ENCODE measurements at places on chromosomes 1 and 21.

DNA sequence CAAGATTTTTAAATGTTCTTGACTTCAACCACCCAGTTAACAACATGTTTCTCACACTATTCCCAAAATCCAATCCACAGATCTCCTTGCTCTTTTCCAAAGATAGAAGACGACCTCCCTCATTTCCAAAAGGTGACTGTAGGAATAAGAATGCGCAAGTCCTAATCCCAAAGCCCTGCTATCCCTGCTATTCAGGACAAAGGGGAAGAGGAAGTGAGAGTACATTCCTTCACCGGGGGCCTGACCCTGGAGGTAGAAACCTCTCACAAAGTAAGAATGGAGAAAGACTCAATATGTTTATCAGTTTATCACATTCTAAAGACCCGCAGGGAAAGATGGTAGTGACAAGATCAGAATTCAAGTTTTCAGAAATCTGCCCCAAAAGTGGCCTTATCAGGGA lies 55.7 kb downstream of the PLEKHA6 start:
- no peak for DNase-seq

GRCh38 chr1:25031966-25032667 lies 102.0 kb upstream of the RUNX3 start:
- no peak for DNase-seq

DNA sequence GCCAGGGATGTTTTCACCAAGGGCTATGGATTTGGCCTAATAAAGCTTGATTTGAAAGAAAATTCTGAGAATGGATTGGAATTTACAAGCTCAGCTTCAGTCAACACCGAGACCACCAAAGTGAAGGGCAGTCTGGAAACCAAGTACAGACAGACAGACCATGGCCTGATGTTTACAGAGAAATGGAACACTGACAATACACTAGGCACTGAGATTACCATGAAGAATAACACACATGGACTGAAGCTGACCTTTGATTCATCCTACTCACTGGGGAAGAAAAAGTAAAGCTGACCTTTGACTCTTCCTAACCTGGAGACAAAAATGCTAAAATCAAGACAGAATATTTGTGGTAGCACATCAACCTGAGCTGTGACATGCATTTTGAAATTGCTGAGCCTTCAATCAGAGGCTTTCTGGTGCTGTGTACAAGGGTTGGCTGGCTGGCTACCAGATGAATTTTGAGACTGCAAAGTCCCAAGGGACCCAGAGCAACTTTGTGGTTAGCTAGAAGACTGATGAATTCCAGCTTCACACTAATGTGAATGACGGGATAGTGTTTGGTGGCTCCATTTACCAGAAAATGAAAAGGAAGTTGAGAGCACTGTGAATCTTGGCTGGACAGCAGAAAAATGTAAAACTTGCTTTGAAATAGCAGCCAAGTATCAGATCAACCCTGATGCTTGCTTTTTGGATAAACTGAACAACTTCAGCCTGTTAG lies 190.4 kb upstream of the KCTD3 start:
- DNase-seq, result no peak

DNA sequence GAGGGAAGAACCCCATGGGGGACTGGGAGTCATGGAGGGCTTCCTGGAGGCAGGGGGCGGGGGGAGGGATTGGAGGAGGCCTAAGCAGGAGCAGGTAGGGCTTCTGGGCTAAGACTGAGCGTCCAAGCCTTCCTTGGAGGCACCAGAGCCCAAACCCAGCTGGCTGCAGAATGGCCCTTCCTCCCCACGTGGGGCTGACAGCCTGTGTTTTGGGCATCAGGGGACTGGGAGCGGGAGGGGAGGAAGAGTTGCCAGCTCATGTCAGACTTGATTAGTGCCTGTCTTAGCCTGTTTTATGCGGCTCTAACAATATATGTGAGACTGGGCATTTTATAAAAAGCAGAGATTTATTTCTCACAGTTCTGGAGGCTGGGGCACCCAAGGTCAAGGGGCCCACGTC lies 38.9 kb downstream of the AJAP1 start:
- DNase-seq, result no peak

DNA sequence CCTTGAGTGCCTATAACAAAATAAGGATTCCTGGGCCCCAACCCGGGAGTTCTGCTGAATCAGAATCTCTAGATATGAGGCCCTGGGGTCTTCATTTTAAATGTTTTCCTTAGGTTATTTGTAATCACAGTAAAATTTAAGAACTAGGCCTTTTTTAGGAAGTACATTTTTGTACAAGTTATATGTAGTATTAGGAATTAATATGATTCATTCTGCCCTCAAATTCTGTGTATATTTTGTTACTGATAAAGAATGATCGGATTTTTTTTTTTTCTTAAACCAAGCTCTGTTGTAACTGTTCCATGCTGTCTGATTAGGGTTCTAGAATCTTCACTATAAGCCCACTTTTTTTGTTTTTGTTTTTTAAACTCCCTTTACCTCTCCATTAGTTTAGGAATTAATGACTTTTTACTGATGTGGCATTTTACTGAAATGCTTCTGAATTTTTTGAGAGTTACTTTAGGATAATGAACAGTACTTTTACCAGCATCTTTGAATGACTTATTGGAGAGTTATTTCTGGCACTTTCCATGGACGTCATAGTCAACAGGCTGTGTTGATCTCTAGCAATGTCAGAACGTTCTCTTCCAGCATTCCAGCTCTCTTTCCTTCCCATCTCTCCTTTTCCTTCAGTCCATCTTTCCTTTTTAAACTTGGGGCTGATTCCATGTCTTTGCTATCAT lies 48.3 kb downstream of the CLIC4 start:
- DNase-seq, result no peak

GRCh38 chr1:218462587-218462986 lies 117.5 kb downstream of the TGFB2 start:
- DNase-seq, result no peak
